T-cell (primary cell): ENCODE measurements at places on chromosomes 11 and 22.

- no peak for DNase-seq
These were observed 403 bp upstream of the SBF2 start for GRCh38 chr11:10294290-10294953.

DNA sequence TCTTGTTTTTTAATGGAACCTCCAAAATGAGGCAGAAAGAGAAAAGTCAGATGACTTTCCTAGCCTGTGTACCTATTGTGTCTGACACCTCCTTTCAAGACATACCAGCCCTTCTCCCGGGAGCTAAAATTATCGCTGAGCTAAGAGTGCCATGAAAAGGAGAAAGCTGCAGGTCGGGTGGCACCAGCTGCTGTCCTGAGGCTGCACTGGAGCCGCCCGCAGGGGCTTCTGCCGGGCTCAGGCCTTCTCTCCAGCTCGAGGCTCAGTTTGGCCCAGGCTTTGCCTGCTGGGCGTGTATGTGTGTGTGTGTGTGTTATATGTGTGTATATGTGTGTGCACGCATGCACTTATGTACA lies 27.7 kb upstream of the RAB1B start:
- no peak for DNase-seq

DNA sequence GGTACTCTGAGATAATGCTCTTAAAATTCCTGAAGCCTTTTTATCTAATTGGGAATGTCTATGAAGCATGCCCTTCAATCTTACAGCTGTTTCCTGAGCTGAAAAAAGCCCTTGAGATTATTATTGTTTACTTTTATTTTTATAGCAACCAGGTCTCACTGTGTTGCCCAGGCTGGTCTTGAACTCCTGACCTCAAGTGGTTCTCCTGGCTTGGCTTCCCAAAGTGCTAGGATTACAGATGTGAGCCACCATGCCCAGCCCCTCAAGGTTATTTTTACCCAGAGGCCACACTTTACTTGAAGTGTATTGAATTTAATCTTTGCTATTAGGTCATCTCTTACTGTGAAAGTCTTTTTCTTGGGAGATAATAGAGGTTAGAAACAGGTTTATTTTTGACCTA lies 7.0 kb upstream of the SWAP70 start:
- no peak for DNase-seq

- DNase-seq = no peak
These were observed 65.5 kb downstream of the AAMDC start for GRCh38 chr11:77886401-77886800.

DNA sequence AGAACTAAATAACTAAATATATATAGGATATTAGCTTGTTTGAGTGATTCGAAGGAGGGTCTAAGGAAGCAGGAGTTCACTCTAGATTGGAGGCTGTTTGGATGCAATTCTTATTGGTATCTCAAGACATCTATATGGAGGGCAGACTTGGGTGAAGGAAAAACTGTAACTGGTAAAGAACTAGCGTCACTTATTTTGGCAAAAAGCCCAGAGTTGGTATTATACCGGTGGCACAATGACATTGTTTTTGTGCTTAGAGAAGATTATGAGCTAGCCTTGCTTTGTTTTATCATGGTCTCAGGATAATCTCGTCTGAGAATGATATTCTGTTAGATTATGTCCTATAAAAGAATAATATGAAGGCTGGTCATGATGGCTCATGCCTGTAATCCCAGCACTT lies 6.0 kb upstream of the SLC35F2 start:
- no peak for DNase-seq

DNA sequence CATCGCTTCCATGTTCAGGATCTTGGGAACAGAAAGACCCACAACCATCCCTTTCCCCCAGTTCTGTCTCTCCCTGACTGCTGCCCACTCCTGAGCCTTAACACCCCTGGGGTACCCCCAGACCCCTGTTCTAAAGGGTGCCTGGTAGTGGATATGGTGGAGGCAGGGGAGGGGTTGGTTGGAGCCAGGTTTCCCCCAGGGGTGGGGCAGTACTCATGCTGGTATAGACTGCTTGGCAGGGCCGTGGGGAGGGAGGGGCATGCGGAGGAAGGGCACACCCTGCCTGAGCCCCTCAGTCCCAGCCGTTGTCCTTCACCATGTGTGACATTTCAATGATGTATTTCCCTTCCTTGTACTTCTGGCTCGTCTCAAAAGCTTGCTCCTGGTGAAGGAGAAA lies 4.0 kb downstream of the YPEL4 start:
- DNase-seq = no peak

DNA sequence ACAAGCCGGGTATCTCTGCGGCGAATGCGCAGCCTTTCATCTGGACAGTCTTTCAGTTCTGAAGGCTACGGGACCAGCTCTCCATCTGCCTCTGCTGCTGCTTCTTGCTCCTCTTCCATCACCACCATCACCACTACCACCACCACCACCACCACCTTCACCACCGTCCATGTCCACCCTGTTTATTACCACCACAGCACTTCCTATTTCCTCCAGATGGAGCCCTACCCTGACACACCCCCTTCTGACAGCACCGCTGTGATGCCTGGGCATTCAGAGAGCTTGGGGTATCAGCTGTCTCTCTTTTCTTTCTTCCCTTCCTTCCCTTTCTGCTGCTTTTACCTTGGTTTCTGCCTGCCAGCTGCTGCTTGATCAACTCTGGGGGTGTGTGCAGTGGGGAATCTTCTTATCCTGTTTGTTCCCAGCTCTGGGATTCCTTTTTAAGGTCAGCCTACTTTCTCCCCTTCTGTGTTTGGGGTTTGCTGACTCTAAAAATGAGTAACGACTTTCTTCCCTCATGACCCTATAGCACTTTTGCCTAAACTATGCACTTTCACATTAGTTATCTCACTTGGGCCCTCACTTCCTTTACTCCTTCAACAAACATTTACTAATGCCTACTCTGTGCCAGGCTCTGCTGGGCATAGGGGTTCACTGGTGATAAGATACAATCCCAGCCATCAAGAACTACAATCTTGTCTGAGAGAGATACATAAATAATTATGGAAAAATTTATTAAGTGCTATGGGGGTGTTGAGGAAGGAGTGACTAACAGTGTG lies 7.8 kb upstream of the RRM1 start:
- DNase-seq = no peak

DNA sequence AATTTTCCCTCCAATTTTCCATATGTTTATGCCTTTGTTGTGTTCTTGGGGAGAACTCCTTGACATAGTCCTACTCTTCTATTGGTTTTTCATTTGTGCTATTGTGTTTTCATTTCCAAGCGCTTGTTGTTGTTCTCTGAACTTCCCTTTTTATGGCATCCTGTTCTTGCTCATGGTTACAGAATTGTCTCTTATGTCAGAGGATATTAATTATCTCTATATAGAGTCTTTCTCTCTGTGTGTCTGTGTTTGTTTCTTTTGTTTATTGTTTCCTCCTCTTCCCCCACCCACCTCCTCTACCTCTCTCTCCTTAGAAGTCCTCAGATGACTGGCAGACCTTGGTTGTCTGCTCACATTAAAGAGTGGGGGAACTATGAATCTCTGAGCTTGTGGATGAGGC lies 69.9 kb downstream of the HORMAD2 start:
- no peak for DNase-seq

DNA sequence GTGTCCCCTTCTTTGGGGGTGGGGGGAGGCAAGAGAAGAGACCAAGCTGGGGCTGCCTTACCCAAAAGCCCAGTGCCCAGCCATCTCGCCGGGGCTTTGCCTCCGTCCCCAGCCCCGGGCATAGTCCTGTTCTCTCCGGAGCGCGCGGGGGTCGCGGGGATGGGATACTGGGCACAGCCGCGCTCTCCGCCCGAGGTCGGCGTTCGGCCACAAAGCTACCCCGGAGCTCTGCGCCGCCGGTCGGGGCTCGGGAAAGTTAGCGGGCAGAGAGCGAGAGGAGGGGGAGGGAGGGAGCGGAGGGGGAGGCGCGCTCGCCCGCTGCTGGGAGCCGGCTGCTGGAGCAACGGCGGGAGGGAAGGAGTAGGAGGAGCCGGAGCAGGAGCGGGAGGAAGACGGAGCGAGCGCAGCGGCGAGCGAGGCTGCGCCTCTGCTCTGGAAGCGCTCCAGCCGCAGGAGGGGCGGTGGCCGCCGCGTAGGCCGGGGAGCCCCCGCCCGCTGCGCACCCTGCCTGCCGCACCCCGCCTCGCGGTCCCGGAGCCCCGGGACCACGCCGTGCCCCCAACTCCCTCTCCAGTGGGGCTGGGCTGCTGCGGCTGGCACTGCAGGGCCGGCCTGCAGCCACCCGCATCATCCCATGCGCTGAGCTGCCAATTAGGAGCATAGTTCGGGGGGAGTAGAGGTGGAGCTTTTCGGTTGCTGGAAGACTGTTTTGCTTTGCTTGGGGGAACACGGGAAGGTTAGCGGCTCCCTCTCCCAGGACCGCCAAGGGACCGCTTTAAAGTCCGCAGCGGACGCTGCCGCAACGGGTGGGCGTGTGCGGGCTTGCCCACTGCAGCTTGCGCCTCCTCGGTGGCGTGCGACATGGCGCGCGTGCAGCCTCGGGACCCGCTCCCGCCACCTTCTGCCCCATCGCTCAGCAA lies at the start of gene SCN4B:
Gene SCN4B (minus strand): TSS at position 272 of the 920 bp plus-strand sequence. CDS start 150 bp downstream, at position 122.
- DNase-seq = no peak

- no peak for DNase-seq
These were observed 75.7 kb downstream of the PISD start for GRCh38 chr22:31586137-31586920.

GRCh38 chr22:48804811-48805301 lies 1022.8 kb downstream of the BRD1 start:
- no peak for DNase-seq

DNA sequence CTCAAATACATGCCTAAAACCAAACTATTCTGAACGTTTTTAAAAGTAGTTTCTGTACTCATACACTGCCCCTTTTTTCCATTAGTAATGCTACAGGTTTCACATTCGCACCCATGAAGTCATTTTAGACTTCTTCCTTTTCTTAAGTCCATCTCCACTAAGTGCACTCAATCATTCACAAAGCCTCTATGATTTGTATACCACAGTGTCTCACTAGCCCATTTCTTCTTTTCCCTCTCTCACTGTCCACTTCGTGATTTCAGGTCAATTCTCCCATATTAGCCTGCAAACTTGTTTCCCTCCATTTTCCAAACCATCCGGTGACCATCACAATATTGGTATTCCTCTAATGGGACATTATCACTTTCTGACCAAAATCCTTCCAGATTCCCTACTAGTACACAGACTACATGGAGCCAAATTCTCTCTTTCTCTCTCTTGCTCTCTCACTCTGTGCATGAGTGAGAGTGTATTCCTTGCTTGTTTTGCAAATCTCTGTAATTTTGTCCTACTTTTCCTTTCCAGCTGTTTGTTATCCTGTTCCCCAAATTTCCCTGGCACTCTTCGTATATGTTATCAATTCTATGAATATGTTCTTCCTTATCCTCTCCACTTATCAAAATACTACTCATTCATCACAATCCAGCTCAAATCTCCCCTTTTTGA lies 3.4 kb upstream of the ZC3H12C start:
- no peak for DNase-seq

DNA sequence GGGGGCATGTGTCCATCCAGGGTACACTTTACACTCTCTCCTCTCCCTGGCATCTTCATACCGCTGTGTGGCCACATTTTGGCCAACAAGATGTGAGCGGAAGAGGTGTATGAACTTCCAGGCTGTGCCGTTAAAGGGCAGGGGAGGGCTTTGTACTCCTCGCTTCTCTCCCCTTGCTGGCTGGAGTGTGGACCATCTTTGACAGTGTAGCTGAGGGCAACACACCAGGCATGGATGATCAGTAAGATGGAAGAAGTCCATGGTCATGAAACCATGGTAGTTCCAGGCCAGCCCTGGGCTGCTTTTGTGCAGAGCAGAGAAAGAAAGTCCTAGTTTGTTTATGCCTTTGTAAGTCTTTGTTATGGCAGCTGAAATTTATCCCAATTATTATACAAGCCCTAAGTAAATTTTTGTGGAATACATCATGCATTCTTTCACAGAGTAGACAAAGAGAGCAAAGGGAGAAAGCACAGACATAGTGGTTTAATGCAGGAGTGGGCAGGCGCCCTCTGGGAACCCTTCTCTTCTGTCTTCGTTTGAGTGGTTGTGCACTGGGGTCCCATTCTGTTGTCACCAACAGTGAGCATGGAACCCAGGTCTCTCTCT lies 70.4 kb downstream of the FBXO7 start:
- no peak for DNase-seq

- no peak for DNase-seq
These were observed 3.3 kb downstream of the RTN4R start for GRCh38 chr22:20264614-20265452.

- DNase-seq = no peak
These were observed 18.8 kb upstream of the P4HA3 start for GRCh38 chr11:74330075-74330858.
